ENCODE measurements at places on chromosomes 1 and 21.

DNA sequence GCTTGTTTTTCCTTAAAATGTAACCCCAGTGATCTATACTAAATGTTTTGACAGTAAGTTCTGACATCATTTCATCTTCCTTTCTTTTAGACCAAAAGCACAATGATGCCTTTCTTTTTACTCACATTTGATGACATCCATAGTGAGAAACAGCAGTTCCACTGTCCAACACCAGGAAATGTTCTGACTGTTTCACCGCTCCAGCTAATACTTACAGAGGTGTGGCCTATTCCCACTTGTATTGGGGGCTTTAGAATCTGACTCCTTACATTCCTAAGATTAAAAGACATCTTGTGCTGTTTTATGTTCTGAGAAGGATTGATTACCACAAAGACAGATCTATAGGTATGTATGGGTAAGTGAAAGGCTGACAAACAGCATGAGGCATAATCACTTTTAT lies 1018.2 kb upstream of the PRMT6 start:
- no peak for DNase-seq

- no peak for DNase-seq
Measured at GRCh38 chr1:92273039-92273438, 25.7 kb downstream of the GLMN start.

- DNase-seq, result peak; percentile 37
Measured at GRCh38 chr1:41767534-41768525, 150.9 kb downstream of the HIVEP3 start.

- no peak for DNase-seq
Measured at GRCh38 chr1:51788938-51789337, 89.6 kb downstream of the NRDC start.

GRCh38 chr1:58165073-58165472 lies 381.5 kb downstream of the OMA1 start:
- no peak for DNase-seq

- peak; percentile 94 for DNase-seq
Measured at GRCh38 chr1:201530741-201531531, 8.0 kb upstream of the NAV1 start.

- no peak for DNase-seq
Measured at GRCh38 chr1:247347477-247348222, 16.0 kb upstream of the ZNF496 start.

GRCh38 chr1:30290581-30290980 lies 432.8 kb downstream of the MATN1 start:
- no peak for DNase-seq

DNA sequence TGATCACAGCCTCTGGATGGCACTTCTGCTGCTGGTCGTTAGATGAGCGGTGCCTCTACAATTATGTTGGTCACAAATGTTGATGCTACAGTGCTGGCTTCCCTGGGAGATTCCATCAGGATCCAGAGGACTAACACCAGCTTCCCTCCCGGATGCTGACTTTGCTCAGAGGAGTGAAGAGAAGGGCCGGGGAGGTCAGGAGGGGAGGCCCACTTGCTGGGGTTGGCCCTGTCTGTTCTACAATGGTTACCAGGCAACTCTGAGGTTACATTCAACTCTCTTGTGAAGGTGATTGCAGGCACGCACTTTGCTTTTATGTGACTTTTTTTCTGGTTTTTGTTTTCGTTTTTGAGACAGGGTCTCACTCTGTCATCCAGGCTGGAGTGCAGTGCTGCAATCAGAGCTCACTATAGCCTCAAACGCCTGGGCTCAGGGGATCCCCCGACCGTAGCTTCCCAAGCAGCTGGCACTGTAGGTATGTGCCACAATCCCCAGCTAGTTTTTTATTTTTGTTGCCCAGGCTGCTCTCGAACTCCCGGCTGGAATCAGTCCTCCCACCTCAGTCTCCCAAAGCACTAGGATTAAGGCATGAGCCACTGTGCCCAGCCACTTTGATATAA lies 112.5 kb downstream of the ADSS2 start:
- no peak for DNase-seq

DNA sequence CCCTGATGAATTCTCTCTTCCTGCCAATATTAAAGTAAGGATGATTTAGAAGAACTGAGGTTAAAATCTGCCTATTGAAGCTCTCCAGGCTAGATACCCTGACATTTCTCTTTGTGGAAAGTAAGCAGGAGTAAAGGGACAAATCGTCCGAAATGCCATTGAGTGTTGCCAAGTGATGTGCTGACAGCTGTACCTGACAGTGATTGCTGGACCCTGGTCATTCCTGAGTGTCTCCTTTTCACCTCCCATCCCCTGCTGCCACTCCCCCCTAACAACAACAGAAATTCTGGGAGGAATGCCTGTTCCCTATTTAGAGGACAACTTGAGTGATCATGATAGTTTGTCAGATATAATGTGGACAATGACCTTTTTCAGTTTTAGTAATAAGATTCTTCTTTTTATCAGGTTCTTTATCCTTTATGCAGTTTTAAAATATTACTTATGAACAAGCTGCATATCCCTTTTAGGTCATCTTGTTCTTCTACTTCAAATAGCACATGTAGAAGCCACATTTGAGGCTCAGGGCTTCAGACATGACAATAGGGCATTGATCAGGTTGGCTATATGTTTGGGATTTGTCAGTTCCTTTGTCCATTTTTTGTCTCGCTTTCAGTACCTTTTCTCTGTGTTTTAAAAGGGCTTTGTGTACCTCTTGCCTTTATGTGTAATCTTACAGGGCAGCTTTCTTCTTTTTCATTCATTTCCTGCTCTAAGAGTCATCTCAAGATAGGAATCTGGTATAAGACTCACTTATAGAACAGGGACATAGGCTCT lies 56.0 kb downstream of the ITSN1 start:
- DNase-seq, result no peak

DNA sequence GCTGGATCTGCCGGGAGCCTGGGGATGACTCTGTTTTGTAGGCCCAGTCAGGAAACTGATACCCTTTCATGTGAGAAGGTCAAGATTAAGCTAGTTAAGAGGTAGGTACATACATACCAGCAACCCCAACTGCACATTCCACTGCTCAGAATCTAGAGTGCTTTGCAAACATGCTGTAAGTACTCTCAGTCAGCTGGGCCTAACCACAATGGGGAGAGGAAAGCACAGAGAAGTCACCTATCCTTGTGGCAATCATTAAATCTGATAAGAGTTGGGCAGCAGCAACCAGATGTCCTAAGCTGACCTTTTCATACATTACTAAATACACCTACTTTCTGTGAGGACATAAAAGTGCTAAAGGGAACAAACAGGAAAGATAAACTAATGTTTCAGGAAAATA lies 2.5 kb downstream of the ETV3 start:
- DNase-seq, result peak; percentile 15

- DNase-seq, result no peak
Measured at GRCh38 chr1:3634059-3634800, 9.4 kb downstream of the TPRG1L start.

DNA sequence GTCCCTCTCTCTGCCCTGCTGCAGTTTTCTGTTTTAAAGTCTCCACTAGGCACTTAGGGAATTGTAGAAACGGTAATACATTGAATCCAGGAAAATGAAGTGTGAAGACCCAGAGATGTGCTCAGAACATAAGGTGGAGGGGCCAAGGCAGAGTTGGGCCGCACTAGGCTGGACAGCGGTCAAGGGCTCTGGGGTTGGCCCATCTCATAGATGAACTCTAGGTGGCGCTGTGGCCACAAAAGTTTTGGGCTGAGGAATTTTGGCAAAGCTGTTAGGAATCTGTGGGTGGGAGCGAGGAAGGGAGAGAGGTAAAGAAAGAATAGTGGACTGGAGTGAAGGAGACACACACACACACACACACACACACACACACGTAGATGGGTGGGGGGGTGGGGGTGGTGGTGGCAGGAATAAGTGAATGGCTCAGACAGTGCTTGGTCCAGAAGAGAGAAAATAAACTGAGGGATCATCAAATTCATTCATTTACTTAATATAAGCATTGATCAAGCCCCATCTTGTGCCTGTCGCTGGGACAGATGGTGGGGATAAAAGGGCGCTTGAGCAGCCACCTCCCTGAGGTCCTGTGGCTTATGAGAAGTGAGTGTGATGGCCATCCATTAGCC lies 258.5 kb downstream of the TRABD2B start:
- DNase-seq, result peak; percentile 45

DNA sequence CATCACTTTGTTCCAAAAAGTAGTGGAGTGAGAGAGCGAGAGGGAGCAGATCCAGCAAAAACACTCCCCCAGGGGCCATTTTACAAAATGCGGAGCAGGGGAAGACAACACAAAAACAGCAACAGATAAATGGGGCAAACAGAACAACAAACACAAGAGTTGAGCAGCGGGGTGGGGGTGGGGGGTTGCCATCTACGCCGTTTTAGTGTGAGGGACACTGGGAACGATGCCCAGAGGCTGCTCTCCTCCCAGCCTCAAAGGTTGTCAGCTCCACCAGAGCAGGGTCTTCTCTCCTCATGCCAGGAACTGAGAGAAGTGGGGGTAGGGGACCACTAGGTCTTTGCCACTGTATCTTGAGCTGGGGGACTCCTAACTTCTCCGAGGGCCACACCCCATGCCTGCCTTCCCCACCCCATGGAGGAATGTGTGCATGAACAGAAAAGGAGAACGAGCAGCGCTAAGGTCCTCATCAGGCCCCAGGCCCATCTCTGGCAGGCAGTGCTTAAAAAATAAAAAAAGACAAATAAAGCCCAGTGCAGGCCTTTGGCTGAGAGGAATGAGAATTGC lies 1.3 kb upstream of the PBXIP1 start:
- DNase-seq, result no peak

GRCh38 chr1:86499987-86500593 lies 31.4 kb downstream of the CLCA1 start:
- peak; percentile 21 for DNase-seq

- no peak for DNase-seq
Measured at GRCh38 chr1:3094863-3095780, 26.1 kb downstream of the PRDM16 start.

- DNase-seq, result no peak
Measured at GRCh38 chr1:34825455-34826091, 32.8 kb downstream of the GJA4 start.

DNA sequence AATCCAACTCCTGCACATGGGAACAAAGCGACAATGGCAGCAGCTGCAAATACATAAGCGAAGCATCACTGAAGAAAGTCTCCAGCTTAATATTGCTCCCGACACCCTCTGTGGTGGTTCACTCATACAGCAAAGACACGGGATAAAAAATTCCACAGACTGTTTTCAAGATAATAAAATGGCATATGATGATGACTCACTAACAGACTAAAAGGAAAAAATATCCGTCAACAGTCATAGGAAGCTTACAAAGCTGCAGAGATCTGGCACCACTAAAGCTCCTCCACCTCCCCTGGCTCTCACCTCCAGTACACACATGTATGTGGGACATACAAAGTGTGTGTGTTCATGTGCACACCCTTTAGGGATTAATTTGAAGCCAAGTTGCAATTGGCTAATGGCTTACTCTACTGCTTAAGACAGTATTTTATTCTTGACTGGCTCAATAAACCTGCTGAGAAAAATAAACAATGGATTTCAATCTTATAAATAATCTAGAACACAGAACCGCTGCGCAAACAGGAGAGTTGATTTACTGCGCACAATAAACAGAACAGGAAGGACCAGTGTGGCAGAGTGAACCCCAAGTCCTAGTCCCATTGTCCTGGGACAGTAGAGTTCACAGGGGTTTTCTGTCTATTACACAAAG lies 94.4 kb downstream of the SLC45A1 start:
- DNase-seq, result peak; percentile 85

DNA sequence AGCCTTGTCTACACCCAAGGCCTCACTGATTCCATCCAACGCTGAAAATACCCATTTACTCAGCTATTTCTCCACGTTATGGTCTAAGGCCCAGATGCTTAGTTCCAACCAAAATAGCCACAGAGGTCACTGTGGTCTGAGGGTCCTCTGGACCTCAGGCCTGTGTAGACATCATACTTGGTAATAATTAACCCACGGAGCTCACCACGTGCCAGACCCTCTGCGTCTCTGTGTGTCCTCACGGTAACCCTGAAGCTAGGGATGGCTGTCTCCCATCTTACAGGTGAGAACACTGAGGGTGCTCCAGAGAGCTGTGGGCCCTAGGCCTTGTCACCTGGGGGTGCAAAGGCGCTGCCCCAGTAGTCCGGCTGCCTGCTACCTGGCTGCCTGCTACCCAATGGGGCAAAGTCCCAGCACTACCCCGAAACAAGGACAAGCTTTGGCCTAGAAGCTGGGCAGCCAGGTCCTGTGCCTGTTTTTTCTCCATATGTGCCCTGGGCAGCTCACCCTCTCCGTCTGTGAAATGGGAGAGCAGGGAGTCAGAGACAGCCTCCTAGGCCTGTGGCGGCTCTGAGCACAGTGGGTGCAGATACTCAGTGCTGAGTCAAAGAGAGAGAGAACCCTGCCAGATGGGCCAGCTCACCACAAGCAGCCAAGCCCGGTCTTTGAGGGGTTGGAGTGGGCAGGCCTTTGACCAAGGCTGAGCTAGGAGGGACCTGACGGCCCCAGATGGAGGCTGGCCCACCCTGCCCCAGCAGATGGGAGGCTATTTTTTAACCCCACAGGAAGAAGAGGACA lies 17.0 kb upstream of the RUNX3 start:
- peak; percentile 33 for DNase-seq
